SHP77 treated with DMSO at 0.1 percent for 48 hours (cell line): ENCODE measurements at places on chromosomes 12 and 14.
A peak's percentile ranks its signal among the peaks of the same experiment; 100 is the strongest.

DNA sequence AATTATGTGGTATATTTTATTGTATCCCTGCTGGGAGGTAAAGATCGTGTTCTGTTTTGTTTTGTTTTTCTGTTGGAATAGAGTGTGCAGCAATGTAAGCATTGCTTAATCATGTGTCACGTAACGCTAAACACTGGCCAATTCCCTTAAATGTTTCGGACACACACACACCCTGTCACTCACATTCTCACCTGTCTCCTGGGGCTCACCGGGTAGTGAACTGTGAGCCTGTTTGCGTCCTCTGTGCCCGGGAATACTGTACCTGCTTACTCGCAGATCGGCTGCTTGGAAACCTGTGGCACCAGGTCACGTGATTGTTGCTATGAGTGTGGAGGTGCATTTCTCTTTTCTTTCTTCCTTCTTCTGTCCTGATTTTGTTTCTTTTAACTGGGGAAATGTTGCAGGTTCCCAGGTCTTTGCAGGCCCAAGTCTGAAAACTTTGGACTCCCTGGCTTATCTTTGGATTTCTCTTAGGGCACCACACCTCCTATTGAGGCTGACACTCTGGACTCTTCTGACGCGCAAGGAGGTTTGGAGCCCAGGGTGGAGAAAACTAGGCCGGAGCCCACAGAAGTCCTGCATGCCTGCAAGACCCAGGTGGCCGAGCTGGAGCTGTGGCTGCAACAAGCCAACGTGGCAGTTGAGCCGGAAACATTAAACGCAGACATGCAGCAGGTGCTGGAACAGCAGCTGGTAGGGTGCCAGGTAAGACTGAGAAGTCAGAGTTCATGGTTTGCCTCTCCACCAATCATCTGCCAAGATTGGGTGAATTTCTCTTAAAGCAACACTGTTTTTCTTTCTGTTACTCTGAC lies 181.1 kb downstream of the ESR2 start:
- DNase-seq: peak; percentile 37

DNA sequence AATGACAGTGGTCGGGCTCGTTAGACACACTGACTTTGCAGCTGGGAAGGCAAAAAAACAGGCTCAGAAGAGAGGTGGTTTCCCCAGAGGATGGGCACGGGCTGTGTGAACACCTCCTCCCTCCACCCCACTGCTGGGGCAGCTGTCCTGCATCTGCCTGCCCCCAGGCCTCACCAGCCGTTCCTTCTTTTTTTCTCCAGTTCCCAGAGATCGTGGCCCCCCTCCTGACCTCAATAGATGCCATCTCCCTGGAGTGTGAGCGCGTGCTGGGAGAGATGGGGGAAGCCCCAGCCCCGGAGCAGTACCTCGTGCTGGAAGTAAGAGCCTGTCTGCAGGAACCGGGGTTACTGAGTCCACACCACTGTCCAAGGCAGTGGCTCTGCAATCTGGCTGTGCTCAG lies 17.4 kb downstream of the MVK start:
- DNase-seq: no peak

- DNase-seq: no peak
Measured at GRCh38 chr12:33357181-33357580, 82.4 kb downstream of the SYT10 start.

GRCh38 chr14:24277606-24278321 lies 6.4 kb upstream of the RABGGTA start:
- DNase-seq: no peak

DNA sequence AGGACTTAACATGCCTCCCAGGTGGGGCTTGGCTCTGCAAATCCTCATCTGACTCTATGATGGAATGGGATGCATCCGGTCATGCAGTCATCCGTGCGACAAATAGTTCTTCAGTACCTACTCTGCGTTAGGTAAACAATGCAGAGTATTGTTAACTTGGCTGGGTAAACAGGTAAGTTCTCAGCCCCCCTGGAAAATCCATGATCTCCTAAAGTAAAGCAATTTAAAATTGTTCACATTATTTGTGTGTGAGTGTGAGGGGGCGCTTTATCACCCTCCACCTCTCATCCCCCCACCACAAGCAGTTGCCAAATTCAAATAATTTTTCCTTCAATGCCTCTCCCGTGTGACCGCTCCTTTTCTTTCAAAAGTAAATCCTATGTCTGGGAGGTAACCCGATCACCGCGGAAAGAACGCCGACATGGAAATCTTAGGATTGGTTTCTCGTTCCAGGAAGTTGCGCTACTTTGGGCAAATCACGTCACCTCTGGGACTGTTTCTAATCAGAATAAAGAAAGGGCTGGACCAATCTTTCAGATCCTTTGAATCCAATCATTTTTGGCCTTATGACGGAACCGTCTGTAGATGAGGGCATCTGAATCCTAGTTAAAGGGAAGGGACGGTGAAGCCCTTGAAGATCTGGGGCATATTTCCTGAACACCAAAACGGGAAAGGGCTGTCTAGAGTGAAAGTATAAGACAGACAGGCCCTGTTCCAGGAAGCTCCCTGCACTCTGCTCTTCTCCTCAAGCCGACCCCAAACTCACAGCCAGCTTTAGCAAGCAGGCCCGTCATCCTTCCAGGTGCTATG lies 44.0 kb upstream of the SINHCAF start:
- DNase-seq: peak; percentile 74

DNA sequence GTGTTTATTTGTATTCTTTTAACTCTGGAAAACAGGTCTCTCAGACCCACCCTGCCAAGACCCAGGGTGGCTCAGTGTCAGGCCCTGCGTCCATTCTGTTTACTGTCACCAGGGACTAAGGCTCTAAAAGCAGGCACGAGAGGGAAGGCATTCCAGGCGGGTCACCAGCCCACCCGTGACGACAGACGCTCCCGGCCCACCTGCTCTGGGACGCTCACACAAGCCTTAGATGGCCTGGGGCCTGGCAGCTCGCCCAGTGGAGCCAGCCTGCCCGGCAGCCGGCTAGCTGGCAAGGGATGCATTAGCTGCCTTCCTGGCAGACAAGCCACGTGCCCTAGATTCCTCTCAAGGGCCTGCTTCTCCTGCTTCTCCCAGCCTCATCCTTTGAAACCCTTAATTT lies 9.2 kb upstream of the NUAK1 start:
- peak; percentile 79 for DNase-seq

DNA sequence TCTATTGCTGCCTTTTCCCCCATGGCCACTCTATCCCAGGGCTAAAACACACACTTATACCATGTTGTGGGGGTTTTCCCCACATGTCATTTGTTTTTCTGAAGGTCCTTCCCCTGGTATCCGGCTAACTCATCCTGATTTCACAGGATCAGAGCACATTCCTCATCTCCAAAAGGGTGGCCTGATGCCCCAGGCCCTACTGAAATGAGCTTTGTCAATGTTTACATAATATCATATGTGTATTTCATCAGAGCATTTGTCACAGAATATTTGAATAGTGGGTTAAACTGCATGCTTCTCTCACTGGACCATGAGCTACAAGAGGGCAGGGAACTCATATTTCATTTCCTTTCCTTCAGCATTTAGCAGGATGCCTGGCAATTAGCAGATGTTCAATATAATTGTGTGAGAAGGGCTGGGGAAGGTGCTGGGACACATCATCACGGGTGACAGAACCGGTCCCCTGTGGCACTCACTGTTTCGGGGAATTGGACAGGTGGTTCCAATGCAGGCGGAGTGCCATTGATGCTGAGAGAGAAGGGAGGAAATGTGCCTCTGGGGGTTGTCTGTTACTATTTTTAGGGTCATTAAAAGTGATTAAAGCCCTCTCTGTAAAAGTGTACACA lies 26.8 kb downstream of the EMP1 start:
- no peak for DNase-seq

DNA sequence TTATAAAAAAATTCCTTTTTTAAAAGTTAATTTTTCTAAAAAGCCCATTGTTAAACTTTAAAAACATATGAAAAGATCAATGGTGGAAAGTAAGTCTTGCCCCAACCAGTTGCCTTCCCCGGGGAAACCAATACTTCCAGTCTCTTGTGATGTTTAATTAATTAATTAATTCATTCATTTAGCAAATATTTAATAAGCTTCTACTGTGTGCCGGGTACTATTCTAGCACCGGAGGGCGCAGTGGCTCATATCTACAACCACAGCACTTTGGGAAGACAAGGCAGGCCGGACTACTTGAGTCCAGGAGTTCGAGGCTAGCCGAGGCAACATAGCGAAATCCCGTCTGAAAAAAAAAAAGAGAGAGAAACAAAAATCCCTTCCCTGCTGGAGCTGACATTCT lies 87.4 kb downstream of the HECTD4 start:
- DNase-seq: no peak

- DNase-seq: no peak
Measured at GRCh38 chr12:113903381-113903863, 62.7 kb downstream of the RBM19 start.

GRCh38 chr12:61365001-61365400 lies 895.2 kb upstream of the USP15 start:
- no peak for DNase-seq

- no peak for DNase-seq
Measured at GRCh38 chr14:24984846-24985589, 64.9 kb downstream of the STXBP6 start.

DNA sequence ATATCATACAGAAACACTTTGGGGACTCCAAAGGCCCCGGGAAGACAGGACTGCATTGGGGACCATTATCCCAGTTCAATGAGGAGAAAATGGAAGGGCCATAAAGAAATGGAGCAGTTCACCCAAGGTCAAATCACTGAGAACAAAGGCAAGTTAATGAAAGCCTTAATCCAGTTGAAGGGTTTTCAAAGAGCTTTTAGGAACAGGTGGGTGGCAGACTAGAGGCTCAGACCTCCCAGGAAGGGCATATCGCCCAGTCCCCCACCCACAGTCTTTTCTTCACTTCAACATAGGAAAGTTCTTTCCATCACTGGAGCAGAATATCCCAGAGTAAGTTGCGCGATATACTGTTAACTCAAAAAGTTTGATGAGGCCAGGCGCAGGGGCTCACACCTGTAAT lies 136.1 kb upstream of the CCND2 start:
- no peak for DNase-seq

DNA sequence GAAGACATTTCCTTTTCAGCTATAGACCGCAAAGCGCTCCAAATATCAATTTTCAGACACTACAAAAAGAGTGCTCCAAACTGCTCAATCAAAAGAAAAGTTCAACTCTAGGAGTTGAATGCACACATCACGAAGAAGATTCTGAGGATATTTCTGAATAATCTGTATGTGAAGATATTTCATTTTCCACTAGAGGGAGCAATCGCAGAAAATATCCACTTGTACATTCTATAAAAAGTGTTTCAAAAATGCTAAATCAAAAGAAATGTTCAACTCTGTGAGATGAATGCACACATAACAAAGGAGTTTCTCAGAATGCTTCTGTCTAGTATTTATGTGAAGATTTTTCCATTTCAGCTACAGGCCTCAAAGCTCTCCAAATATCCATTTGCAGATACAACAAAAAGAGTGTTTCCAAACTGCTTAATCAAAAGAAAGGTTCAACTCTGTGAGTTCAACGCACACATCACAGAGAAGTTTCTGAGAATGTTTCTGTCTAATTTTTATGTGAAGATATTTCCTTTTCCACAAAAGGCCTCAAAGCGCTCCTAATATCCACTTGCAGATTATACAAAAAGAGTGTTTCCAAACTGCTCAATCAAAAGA lies 643.8 kb upstream of the ALG10B start:
- DNase-seq: no peak

GRCh38 chr14:52352061-52352491 lies 38.0 kb downstream of the PTGER2 start:
- DNase-seq: no peak

DNA sequence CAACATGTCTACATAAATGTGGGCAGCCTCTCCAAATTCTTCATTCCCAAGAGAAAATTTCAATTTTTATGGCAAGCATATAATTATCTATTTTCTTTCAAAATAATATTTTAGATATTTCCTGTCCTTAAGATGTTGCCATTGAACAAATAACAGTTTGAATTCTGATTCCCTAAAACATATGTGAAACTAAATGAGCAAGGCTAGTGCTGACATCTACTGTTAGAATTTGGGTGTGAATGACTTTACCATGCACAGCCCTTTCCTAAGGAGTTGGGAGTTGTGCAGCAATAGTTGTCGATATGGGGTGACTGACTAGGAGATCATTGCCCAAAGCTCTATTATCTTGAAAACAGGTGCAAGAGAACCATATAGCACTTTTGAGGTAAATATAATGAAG lies 108.2 kb upstream of the SLC38A4 start:
- DNase-seq: no peak

GRCh38 chr12:78185651-78186050 lies 355.0 kb downstream of the NAV3 start:
- no peak for DNase-seq

DNA sequence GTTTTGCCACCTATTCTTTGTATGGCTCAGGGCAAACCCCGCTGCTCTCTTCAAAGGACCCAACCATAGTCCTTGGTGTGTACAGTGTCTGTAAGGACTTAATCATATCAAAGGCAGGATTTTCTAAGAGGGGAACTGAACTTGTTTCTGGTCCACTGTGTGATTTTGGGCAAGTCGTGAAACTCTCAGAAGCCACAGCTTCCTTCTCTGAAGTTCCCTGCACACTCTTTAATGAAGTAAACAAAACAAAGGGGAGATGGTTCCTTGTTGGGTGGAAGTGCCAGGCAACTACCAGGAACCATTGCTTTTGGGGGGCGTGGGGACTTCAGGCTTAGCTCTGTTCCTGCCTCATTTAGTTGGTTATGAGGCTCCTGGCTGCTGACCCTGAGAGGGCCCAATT lies 152.4 kb downstream of the VRK1 start:
- DNase-seq: no peak

DNA sequence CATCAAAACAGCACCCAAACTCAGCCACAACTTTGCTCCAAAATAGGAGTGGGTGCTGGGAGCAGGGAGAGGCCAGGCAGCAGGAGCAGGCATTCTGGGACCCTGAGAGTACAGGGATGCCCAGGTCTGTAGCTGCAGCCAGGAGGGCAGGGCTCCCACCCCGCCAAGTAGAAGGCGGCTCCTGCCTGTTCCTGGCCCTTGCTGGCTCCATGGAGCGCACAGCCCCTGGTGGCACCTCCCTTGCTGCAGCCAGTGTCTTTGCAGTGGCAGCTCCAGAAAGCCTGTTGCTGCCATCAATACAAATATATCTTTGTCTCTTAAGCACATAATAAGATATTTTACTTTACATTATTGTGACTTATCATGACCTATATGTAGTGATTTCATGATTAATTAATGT lies 1096.5 kb downstream of the FSCB start:
- DNase-seq: no peak
